G401 (cell line): ENCODE measurements at places on chromosomes 1 and 21.

GRCh38 chr1:3629561-3630160, 4.8 kb downstream of the TPRG1L start:
- no peak for DNase-seq

DNA sequence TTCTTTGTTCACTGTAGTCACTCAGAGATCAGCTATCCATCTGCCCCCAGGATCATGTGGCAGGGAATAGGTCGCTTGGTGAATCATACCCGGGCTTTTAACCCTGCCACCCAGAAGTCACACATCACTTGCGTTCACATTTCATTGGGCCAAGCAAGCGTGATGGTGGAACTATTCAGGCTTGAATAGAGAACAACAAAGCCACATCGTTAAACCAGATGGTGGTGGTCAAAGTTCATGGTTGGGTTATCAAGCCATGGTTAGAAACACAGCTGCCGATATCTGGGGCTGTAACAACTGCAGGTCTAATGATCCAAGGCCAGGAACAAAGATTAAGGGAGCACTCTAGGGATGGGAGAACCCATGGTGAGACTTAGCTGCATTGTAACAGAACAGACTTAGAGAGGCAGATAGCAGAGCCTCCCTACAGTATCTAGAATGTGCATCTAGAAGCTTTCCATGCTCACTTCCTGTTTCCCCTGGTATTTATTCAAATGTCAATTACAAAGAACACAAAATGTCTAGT, 40.0 kb upstream of the PTPRC start:
- no peak for DNase-seq

- peak; percentile 35 for DNase-seq
Observed at GRCh38 chr21:32414579-32415358, 2.3 kb downstream of the EVA1C start.

- DNase-seq = no peak
Observed at GRCh38 chr1:206000641-206001339, 2.4 kb downstream of the RAB7B start.

DNA sequence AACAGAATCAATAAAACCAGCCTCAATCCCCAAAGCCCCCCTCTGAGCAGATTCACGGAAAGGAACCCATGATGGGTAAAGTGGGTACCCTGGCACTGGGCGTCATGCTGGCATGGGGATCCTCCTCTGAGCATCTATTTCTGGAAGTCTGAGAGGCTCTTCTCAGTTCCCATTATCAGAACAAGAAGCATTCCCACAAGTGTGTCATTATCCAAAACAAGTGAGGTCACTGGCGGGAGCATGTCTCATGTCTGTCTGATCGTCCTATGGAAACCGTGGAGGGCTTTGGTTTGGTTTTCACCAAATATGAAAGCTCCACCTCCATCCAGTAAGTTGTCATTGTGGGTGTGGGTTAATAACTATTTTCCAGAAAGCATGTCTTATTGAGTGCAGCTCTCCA, 70.7 kb downstream of the PGM1 start:
- no peak for DNase-seq

- DNase-seq = peak; percentile 50
Observed at GRCh38 chr1:119549719-119550132, 42.7 kb downstream of the HSD3B1 start.

DNA sequence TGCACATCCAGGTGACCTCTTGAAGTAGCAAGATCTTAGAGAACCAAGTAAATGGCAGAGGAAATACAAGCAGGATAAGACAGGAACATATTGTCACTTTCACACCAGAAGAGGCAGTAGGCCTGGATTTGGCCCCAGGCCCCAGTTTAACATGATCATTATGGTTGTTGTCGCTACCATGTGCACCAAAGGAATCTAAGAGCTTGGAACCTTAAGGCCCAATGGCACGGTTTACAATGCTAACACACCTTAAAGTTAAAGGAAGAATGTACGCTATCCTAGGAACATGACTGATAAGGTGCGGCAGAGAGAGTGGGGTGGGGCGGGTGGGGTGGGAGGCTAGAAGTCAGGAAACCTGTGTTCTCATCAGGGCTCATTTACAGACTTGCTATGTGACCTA, 147.5 kb downstream of the ROR1 start:
- no peak for DNase-seq

- DNase-seq = peak; percentile 75
Observed at GRCh38 chr1:176691251-176692228, 228.6 kb downstream of the PAPPA2 start.

DNA sequence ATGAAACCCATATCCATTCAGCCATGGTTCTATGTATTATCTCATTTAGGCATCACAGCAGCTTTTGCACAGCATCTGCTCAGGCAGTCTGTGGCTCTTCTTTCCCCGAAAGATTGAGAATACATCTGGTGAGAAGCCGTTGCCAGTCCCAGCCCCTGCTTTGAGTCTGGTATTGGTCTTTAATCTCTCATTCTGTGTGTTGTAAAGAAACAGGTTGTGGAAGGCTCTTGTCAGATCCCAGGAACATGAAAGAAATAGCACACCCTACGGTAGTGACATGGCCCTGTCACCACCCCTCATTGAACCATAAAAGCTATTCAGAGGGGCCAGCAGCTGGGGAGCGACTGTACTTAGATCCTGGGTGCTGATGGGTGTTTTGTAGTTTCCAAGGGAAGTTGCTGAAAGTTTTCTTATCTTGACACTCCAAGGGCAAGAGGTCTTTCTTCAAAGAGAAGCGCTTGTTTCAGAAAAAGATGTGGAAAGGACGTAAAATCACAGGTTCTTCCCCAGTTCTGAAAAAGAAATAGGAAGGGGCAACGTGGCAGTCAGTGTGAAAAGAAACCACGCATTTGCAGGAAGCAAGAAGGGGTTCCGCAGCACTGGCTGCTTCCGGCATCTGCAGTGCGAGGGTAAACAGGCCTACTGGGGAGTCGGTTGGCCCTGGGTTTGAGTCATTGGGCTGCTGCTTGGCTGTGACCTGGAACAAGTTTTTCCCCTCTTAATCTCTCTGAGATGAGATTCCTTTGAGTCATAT, 145.0 kb downstream of the DHRS3 start:
- no peak for DNase-seq

GRCh38 chr1:96308314-96308713, 413.3 kb upstream of the PTBP2 start:
- DNase-seq = no peak

GRCh38 chr1:106620521-106620954, 435.9 kb upstream of the PRMT6 start:
- DNase-seq = no peak

DNA sequence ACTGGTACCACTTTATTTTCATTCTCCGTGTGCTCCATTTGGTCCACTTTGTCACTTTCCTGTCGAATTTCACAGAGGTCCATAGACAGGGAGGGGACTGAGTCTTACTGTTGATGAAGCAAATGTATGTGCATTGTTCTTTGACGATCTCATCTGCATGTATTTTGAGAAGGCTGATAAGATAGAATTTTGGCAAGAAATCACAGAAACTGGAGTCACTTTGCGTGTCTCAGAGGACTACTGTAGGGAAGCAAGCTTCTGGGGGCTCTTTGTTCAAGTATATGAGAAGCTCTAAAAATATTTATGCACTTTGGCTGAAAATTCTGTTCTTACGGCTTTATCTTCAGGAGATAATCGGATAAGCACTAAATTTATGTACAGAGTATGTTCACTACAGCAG, 78.1 kb downstream of the PCBP3 start:
- DNase-seq = no peak

GRCh38 chr1:220521778-220522177, 6.2 kb upstream of the MARK1 start:
- no peak for DNase-seq

GRCh38 chr1:28259934-28260802, 850 bp downstream of the SESN2 start:
- peak; percentile 66 for DNase-seq

DNA sequence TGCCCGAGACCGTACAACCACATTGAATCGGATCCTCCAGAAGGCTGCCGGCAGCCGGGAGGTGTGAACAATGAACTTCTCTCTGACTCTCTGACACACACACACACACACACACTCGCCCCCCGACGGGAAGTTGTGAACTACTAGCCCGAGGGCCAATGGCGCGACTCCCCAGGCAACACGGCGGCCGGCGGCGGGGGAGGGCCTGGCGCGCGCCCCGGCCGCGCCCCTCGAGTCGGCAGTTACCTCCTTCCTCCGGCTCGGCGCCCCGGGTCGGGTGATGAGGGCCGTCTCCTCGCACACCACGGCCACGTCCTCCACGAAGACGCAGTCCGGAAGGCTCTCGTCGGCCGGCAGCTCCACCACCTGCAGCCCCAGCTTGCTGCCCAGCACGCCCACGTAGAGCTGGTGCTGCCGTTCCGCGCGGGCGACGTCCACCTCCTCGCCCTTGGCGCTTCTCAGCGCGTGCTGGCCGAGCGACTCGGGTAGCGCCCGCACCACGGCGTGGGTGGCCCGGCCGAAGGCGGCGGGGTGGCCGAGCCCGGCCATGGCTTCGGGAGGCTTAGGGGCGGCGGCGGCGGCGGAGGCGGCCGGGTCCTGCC, 361 bp downstream of the DDAH1 start:
- peak; percentile 58 for DNase-seq

- no peak for DNase-seq
Observed at GRCh38 chr1:219463636-219464035, 149.3 kb downstream of the ZC3H11B start.

DNA sequence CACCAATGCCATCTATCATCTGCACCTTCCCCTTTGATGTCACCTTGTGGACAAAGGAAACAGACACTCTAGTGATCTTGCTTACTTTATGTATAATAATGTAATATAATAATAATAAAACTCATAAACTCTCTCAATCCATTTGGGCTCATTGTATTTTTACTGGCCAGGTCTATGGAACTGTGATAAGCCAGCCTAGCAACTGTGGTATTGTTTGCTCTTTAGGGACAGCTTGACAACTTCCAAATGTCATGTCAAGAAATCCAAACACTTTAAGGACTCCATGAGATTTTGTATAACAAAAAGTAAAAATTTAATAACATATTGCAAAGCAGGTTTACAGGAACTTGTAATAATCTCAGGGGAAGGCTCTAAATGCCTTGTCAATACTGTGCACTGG, 1163.4 kb upstream of the TMPRSS15 start:
- no peak for DNase-seq
